ENCODE measurements at places on chromosomes 7 and 10. TPM values are rescaled to one million over a fixed set of nuclear protein-coding genes. Genes with fewer than 3 reads are reported as not detected.

Gene GOLGA7B
- total RNA-seq = 0.68 TPM

Gene CELF2
- 11.1 TPM for total RNA-seq

Gene SRRM3
- 0.92 TPM for total RNA-seq

Gene STRIP2
- total RNA-seq = 16.9 TPM

Gene STEAP1B
- 15.4 TPM for total RNA-seq
